ENCODE measurements at places on chromosomes 2 and 18.
A peak's percentile ranks its signal among the peaks of the same experiment; 100 is the strongest.

GRCh38 chr2:160816916-160817499 is 323.4 kb upstream of the RBMS1 start:
- H3K4me3 ChIP-seq = no peak overlapping the region
- no peak overlapping the region for H3K27ac ChIP-seq
- no peaks in the 10 kb centered on the region for H3K36me3 ChIP-seq

DNA sequence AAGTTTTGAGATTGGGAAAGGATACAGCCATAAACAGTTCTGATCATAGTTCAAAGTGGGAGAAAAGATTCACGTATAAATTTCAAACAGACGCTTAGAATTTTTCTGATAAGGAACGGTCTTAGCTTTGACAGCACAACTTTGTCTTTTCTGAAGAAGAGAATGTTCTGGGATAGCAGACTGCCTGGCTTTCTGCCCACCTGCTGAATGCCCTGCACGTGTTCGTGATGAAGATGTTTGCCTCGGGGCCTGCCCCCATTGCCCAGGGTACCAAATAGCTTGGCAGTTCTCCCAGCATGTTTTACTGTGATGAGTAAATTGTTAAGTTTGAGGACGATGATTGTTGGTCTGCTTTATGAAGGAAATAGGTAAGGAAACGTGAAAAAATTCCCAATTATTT is 4.6 kb downstream of the MRPL33 start:
- H3K4me1 ChIP-seq = peaks cover 3% of the 10 kb centered on the region
- H3K4me3 ChIP-seq = no peak overlapping the region
- no peaks in the 10 kb centered on the region for H3K27me3 ChIP-seq
- no peak for DNase-seq
- no peak overlapping the region for H3K27ac ChIP-seq

DNA sequence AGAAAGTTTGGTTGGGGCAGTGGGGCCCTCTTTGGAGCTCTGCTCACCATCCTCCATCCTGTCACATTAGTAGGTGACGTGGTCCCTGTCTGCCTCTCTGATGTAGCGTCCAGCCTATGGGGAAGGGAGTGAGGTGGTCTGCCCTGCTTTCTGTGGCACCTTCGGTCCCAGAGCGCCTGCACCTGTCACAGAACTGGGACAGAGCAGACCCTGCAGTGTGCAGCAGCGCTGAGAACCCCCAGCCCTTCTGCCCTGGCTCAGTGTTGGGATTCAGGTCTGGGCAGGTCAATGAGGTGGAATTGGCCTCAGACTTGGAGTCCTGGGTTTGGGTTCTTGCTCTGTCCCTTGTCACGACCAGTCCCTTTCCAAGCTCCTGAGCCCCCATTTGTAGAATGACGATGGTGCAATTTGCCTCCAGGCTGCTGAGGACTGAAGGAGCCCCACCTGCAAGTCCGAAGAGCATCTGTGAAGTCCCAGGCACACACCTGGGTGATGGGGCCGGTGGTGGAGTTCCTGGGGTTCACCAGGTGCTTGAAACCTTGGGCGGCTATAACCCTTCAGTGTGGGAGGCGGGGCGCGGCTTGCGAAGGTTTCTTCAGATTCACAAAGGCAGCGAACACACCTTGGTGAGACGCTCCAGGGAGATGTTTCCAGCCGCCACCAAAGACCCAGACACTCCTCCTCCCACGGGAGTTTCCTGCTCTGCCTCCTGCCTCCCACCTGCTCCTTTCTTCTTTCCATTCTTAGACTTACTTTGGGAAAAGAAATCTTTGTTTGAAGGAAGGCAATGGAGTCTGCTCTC is 265.4 kb upstream of the HDAC4 start:
- H3K4me3 ChIP-seq = no peak overlapping the region
- H3K27me3 ChIP-seq = no peaks in the 10 kb centered on the region
- no peak overlapping the region for H3K27ac ChIP-seq

- DNase-seq = peak; percentile 44
- no peak overlapping the region for H3K27ac ChIP-seq
- no peaks in the 10 kb centered on the region for H3K27me3 ChIP-seq
- no peaks in the 10 kb centered on the region for H3K36me3 ChIP-seq
- peak overlapping the region; percentile 4 for H3K4me3 ChIP-seq
These were observed 80.6 kb downstream of the GFPT1 start for GRCh38 chr2:69306393-69306821.

GRCh38 chr18:12742453-12742852 is 39.6 kb downstream of the PSMG2 start:
- no peaks in the 10 kb centered on the region for H3K36me3 ChIP-seq
- no peak for DNase-seq
- no peaks in the 10 kb centered on the region for H3K27me3 ChIP-seq
- H3K4me3 ChIP-seq = no peak overlapping the region
- no peaks in the 10 kb centered on the region for H3K4me1 ChIP-seq
- H3K27ac ChIP-seq = no peak overlapping the region

- no peak for DNase-seq
- no peak overlapping the region for H3K4me3 ChIP-seq
- no peak overlapping the region for H3K27ac ChIP-seq
- H3K36me3 ChIP-seq = no peaks in the 10 kb centered on the region
These were observed 156.7 kb downstream of the TTN start for GRCh38 chr2:178650554-178650953.

GRCh38 chr18:36458306-36458705 is 160.8 kb downstream of the FHOD3 start:
- no peak overlapping the region for H3K4me3 ChIP-seq
- H3K36me3 ChIP-seq = no peaks in the 10 kb centered on the region
- H3K27ac ChIP-seq = no peak overlapping the region
- DNase-seq = no peak

- no peak overlapping the region for H3K27ac ChIP-seq
- no peaks in the 10 kb centered on the region for H3K36me3 ChIP-seq
- no peak overlapping the region for H3K4me3 ChIP-seq
- no peak for DNase-seq
- no peaks in the 10 kb centered on the region for H3K4me1 ChIP-seq
These were observed 14.7 kb upstream of the DAW1 start for GRCh38 chr2:227856697-227857096.

- H3K27ac ChIP-seq = no peak overlapping the region
- no peaks in the 10 kb centered on the region for H3K4me1 ChIP-seq
- H3K4me3 ChIP-seq = no peak overlapping the region
- no peaks in the 10 kb centered on the region for H3K36me3 ChIP-seq
- no peak for DNase-seq
These were observed 193.3 kb downstream of the ANKRD30B start for GRCh38 chr18:14941256-14941655.

DNA sequence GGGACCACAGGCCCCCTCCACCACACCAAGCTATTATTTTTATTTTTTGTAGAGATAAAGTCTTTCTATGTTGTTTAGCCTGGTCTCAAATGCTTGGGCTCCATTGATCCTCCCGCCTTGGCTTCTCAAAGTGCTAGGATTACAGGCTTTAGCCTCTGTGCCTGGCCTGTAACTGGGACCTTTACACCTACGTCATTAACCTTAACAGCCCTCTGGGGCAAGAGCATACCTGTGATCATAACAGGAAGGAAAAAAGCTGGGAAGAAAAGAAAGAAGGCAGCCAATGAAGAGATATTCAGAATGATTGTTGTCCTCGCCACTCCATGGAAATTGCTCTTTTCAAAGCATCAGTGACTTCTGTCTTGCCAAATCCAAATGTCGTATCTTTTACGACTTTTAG is 338.2 kb downstream of the LRRTM1 start:
- no peaks in the 10 kb centered on the region for H3K27me3 ChIP-seq
- H3K4me1 ChIP-seq = peaks cover 2% of the 10 kb centered on the region
- no peak overlapping the region for H3K27ac ChIP-seq
- no peak overlapping the region for H3K4me3 ChIP-seq
- no peak for DNase-seq
- H3K36me3 ChIP-seq = no peaks in the 10 kb centered on the region

DNA sequence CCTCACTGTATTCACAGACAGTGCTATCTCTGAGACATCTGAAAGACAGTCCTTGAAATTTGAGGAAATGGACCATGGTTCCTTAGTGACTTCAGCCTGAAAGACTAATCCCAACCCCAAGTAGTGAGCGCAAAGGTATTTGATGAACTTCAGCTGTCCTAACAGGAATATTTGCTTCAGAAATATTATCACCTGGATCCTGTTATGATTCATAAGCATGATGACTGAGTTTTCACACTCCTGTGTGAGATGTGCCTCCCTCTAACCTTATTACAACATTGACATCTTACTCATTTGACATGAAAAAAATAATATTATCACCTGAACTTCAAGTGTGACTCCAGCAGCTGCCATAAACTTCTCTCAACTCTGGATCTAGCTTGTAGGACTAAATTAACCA is 11.6 kb upstream of the MRPL19 start:
- H3K36me3 ChIP-seq = no peaks in the 10 kb centered on the region
- no peaks in the 10 kb centered on the region for H3K4me1 ChIP-seq
- DNase-seq = no peak
- no peaks in the 10 kb centered on the region for H3K27me3 ChIP-seq
- no peak overlapping the region for H3K4me3 ChIP-seq

- no peak overlapping the region for H3K27ac ChIP-seq
- no peak for DNase-seq
- H3K4me3 ChIP-seq = no peak overlapping the region
- no peaks in the 10 kb centered on the region for H3K4me1 ChIP-seq
- H3K36me3 ChIP-seq = no peaks in the 10 kb centered on the region
These were observed 184.0 kb upstream of the PID1 start for GRCh38 chr2:229454934-229455631.

DNA sequence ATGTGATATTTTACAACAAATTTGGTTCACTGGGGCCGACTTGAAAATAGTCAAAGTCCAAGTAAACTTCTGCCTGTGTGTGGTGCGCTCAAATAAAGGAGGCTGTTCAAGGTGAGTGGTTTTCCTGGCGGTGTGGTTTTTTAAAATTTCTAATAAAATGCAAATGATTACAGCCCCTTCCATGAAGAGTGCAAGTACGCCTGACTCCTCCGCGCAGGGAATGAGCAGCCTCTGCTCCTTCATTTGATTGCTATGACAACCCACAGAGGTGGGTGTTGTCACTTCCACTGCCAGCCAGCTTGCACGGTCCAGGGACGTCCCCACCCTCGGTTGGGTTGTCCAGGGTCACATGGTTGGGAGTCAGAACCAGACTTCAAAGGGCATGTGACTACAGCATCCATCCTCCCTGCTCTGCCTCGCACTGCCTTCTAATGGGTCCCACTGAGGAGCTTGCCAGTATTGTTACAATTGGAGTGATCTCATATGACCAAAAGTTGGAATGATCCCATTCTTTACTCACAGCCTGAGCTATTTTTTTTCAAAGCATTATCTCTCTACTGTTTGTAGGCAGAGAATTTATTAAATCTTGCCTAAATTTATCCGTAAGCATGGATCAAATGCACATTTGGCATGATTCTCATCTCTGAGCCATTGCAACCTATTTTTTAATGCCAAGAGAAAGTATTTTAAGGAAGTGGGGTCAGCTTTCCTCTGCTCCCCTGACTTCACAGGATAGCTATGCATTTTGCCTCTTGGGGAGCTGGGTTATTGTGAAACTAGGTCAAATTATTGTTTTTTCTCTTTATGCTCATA is 121.3 kb downstream of the AGAP1 start:
- no peak overlapping the region for H3K4me3 ChIP-seq
- no peak for DNase-seq
- H3K27ac ChIP-seq = no peak overlapping the region
- no peaks in the 10 kb centered on the region for H3K27me3 ChIP-seq
- no peaks in the 10 kb centered on the region for H3K4me1 ChIP-seq

- H3K27me3 ChIP-seq = no peaks in the 10 kb centered on the region
- H3K4me3 ChIP-seq = no peak overlapping the region
- no peak overlapping the region for H3K27ac ChIP-seq
- DNase-seq = peak; percentile 74
- H3K4me1 ChIP-seq = no peaks in the 10 kb centered on the region
These were observed 25.4 kb upstream of the CHN1 start for GRCh38 chr2:175030380-175031271.

DNA sequence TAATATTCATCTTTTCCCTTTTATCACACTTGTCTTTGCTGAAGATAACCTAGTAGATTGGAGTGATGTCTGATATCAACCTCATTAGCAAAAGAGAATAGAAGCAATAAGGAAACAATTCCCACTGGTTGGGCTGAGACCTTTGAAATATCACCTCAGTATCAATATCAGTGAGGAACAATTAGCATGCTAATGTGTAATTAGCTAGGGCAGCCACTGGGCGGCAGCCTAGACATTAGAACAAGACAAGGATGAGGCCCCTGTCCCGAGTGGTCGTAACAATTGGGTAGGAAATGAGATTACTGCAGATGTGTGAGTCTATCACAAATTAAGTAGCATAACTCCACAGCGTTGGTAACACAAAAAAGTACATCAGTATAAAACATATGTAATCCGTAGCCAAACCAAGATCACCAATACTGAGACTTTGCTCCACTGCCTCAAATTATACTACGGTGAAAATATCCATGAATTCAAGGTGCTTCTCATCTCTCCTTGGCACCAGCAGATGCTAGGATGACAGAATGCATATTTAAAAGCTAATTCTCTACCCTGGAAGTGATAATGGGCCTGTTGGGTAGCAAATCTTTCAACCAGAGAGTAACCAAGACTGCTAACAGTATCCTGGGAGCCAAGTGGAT is 99.1 kb downstream of the ALPK2 start:
- peaks cover 6% of the 10 kb centered on the region for H3K4me1 ChIP-seq
- H3K4me3 ChIP-seq = no peak overlapping the region
- H3K27me3 ChIP-seq = no peaks in the 10 kb centered on the region
- no peak overlapping the region for H3K27ac ChIP-seq
- DNase-seq = peak; percentile 86
- no peaks in the 10 kb centered on the region for H3K36me3 ChIP-seq

- no peak for DNase-seq
- peaks cover 3% of the 10 kb centered on the region for H3K4me1 ChIP-seq
- H3K27ac ChIP-seq = no peak overlapping the region
- H3K4me3 ChIP-seq = no peak overlapping the region
- no peaks in the 10 kb centered on the region for H3K36me3 ChIP-seq
These were observed 65.3 kb downstream of the PTPRM start for GRCh38 chr18:7632152-7633098.

GRCh38 chr2:127308586-127309138 is 14.7 kb upstream of the ERCC3 start:
- H3K4me1 ChIP-seq = no peaks in the 10 kb centered on the region
- DNase-seq = no peak
- H3K27me3 ChIP-seq = no peaks in the 10 kb centered on the region
- no peak overlapping the region for H3K4me3 ChIP-seq
- peaks cover 2% of the 10 kb centered on the region for H3K36me3 ChIP-seq

GRCh38 chr2:36578343-36579296 is 19.3 kb downstream of the FEZ2 start:
- no peaks in the 10 kb centered on the region for H3K27me3 ChIP-seq
- H3K36me3 ChIP-seq = no peaks in the 10 kb centered on the region
- H3K4me1 ChIP-seq = no peaks in the 10 kb centered on the region
- H3K4me3 ChIP-seq = no peak overlapping the region

GRCh38 chr2:191401287-191401686 is 156.1 kb downstream of the MYO1B start:
- H3K36me3 ChIP-seq = peaks cover 7% of the 10 kb centered on the region
- no peaks in the 10 kb centered on the region for H3K4me1 ChIP-seq
- DNase-seq = peak; percentile 61
- H3K27ac ChIP-seq = no peak overlapping the region
- no peak overlapping the region for H3K4me3 ChIP-seq
- H3K27me3 ChIP-seq = no peaks in the 10 kb centered on the region

GRCh38 chr2:54942373-54942772 is 107.9 kb downstream of the RTN4 start:
- H3K27me3 ChIP-seq = no peaks in the 10 kb centered on the region
- H3K4me1 ChIP-seq = peaks cover 16% of the 10 kb centered on the region
- no peaks in the 10 kb centered on the region for H3K36me3 ChIP-seq
- no peak for DNase-seq
- no peak overlapping the region for H3K4me3 ChIP-seq

GRCh38 chr2:1455466-1455865 is 42.2 kb downstream of the TPO start:
- H3K27ac ChIP-seq = no peak overlapping the region
- DNase-seq = no peak
- H3K4me3 ChIP-seq = no peak overlapping the region
- H3K27me3 ChIP-seq = no peaks in the 10 kb centered on the region
